ENCODE measurements at places on chromosomes 1 and 21. TPM values are rescaled to one million over a fixed set of nuclear protein-coding genes. Genes with fewer than 3 reads are reported as not detected.

The CLCNKA gene
- not detected for total RNA-seq

The HECTD3 gene
- 42.4 TPM for total RNA-seq

The GJA8 gene
- total RNA-seq = not detected

The WDR64 gene
- not detected for total RNA-seq

The C1orf53 gene
- 1.3 TPM for total RNA-seq

The SYCP1 gene
- total RNA-seq = not detected

The COL24A1 gene
- not detected for total RNA-seq

The STIL gene
- total RNA-seq = 16.8 TPM

The HSD11B1 gene
- 0.13 TPM for total RNA-seq

The PGLYRP4 gene
- not detected for total RNA-seq

The ZBED6 gene
- 5.3 TPM for total RNA-seq

The ZNF326 gene
- 4.2 TPM for total RNA-seq

The CACHD1 gene
- total RNA-seq = 9.2 TPM

The AQP10 gene
- not detected for total RNA-seq

The DCST2 gene
- not detected for total RNA-seq

The F3 gene
- total RNA-seq = 0.80 TPM

The TSPAN2 gene
- total RNA-seq = 0.44 TPM

The GBP1 gene
- 50.2 TPM for total RNA-seq

The LCE1F gene
- not detected for total RNA-seq

The INKA2 gene
- total RNA-seq = 4.4 TPM

The BTBD19 gene
- 5.9 TPM for total RNA-seq

The RGS8 gene
- not detected for total RNA-seq

The NTMT2 gene
- total RNA-seq = not detected

The RAD54L gene
- total RNA-seq = 10.8 TPM

The LAPTM5 gene
- 55.9 TPM for total RNA-seq

The PTPN7 gene
- 1.0 TPM for total RNA-seq

The PLA2G2D gene
- total RNA-seq = not detected

The DCLRE1B gene
- total RNA-seq = 10.6 TPM

The C1QA gene
- not detected for total RNA-seq

The LMOD1 gene
- 0.10 TPM for total RNA-seq

The S100A12 gene
- not detected for total RNA-seq

The PPIAL4G gene
- not detected for total RNA-seq

The AVPR1B gene
- total RNA-seq = not detected

The CHI3L2 gene
- total RNA-seq = not detected

The AHDC1 gene
- 4.7 TPM for total RNA-seq

The FMO4 gene
- 0.27 TPM for total RNA-seq

The DPM3 gene
- 98.3 TPM for total RNA-seq

The SPRR5 gene
- not detected for total RNA-seq

The NBPF20 gene
- total RNA-seq = 1.5 TPM
